Vagina (tissue), 2 donors: ENCODE measurements at places on chromosomes 2 and 18. TPM values are rescaled to one million over a fixed set of nuclear protein-coding genes. Genes with fewer than 3 reads are reported as not detected.

- H3K27me3 ChIP-seq, result no peaks in the 10 kb centered on the region
- DNase-seq, result no peak
- H3K4me1 ChIP-seq, result no peaks in the 10 kb centered on the region
- no peaks in the 10 kb centered on the region for H3K36me3 ChIP-seq
Measured at GRCh38 chr2:135349941-135350340, 181.1 kb downstream of the ZRANB3 start.

GRCh38 chr18:9575558-9575957 is 38.8 kb downstream of the PPP4R1 start:
- no peak for DNase-seq
- peaks cover 19% of the 10 kb centered on the region for H3K4me1 ChIP-seq
- no peaks in the 10 kb centered on the region for H3K27me3 ChIP-seq
- H3K36me3 ChIP-seq, result no peaks in the 10 kb centered on the region

DNA sequence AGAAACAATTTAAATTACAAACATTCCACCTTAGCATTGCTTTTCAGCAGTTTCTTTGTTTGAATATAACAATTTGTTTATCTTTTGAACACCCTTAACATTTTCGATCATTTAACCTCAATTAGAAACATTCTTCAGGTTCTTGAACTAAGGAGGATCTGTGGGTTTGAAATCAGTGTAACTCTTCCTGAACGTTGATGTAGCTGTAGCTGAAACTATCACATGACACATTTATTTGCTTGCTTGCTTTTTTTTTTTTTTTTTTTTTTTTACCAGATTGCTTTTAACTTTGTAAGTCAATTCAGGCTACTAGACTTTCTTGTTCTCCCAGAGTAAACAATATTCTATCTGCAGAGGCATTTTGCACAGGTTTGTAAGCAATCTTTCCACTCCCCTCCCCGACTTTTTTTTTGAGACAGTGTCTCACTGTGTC is 47.6 kb downstream of the GPD2 start:
- DNase-seq, result no peak
- H3K27me3 ChIP-seq, result no peaks in the 10 kb centered on the region
- H3K27ac ChIP-seq, result no peak overlapping the region
- no peak overlapping the region for H3K4me3 ChIP-seq
- no peaks in the 10 kb centered on the region for H3K36me3 ChIP-seq

GRCh38 chr2:239485622-239486021 is 84.8 kb upstream of the HDAC4 start:
- H3K4me1 ChIP-seq, result no peaks in the 10 kb centered on the region
- H3K4me3 ChIP-seq, result no peak overlapping the region
- no peak overlapping the region for H3K27ac ChIP-seq

- no peak overlapping the region for H3K27ac ChIP-seq
- no peak for DNase-seq
- H3K4me3 ChIP-seq, result no peak overlapping the region
- no peaks in the 10 kb centered on the region for H3K27me3 ChIP-seq
- H3K36me3 ChIP-seq, result no peaks in the 10 kb centered on the region
Measured at GRCh38 chr2:170054997-170055396, 123.0 kb upstream of the MYO3B start.

TMEM198 gene
- total RNA-seq, result 1.5 TPM

PJVK gene
- 4.9 TPM for total RNA-seq

PARD3B gene
- total RNA-seq, result 12.3 TPM

MC5R gene
- total RNA-seq, result 0.74 TPM
